CD4-positive, alpha-beta T cell treated with Interleukin-12 subunit alpha and Interleukin-12 subunit beta, for 1 hour (primary cell): ENCODE measurements at places on chromosomes 12 and 14.

DNA sequence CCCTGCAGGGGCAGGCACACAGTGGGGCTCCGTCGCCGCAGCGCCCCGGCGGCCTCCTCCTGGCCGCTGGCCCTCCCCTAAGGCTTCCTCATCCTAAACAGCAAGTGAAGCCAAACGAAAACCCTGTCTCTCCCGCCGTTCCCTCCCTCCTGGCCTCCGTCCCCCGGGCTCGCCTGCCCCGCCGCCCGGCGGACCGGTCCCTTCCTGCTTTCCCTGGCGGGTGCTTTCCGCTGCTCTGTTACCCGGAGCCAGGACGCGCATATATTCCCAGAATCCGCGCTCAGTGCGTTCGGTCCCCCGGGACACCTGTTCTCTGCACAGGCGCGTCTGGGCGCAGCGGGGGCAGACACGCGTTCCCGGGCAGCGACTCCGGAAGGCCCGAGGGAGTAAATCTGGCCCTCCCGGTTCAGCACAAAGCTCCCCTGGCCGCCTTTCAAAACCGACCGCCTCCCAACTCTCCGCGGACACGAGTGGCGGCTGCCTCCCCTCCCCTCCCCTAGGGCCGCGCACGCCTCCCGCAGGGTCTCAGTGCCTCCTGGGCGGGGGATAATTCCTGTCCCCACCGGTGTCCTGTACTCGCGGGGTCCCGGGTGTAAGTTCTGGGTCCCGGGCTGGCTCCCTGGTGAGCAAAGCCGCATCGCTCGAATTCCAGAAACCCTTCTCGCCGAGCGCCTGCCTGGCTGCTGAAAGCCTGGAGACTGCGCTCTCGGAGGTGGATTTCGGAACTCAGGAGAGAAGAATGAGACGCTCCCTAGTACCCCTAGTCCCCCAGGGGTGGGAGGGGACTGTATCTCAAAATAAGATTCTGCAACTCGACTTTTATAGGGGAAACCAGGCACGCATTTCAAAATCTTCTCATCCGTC lies 21.4 kb upstream of the CEP170B start:
- no peak for DNase-seq

- DNase-seq, result no peak
Measured at GRCh38 chr12:6052940-6053329, 71.5 kb downstream of the VWF start.

- DNase-seq, result no peak
Measured at GRCh38 chr12:24743941-24744793, 204.7 kb downstream of the BCAT1 start.

GRCh38 chr12:68559246-68559645 lies 51.5 kb upstream of the RAP1B start:
- DNase-seq, result no peak

DNA sequence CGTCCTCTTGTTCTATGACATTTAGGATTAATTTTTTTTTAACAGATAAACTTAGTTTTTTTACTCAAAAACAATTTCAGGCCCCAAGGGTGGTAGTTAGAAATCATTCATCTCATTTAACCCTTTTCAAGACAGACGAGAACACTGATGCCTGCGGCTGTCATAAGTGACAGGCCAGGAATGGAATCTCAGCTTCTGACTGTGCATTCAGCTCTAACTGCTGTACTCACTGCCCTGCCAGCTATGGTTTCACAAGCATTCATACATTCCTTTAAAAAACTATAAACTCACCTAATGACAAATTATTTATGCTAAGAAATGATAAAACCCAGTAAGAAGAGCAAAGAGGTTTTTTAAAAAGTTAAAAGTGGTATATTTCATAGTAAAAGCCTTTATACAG lies 8.8 kb downstream of the DENND5B start:
- no peak for DNase-seq

DNA sequence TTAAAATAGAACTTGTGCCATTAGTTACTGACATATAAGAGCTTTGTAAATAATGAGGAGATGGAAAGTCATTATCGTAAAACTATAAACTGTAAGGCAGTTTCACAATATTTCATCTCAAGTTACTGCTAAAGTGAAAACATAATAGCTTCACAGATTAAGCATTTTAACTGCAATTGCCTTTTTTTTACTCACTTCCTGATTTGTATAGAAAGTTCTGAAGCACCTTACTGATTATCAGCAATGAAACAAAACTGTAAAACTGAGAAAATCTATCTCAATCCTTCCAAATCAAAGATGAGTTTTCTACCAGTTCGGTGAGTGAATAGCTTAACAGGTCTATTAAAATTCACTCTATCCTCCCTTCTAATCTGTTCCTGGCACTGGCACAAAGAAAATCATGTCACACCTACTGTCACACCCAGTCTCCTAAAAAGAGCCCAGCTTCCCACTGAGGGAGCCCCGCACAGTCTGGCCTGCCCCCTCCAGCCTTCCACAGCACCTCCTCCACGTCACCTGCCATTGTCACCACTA lies 161.4 kb upstream of the ABCD2 start:
- no peak for DNase-seq

- no peak for DNase-seq
Measured at GRCh38 chr12:75836533-75836932, 195.0 kb downstream of the PHLDA1 start.

- no peak for DNase-seq
Measured at GRCh38 chr14:30725763-30726162, 103.6 kb downstream of the SCFD1 start.

DNA sequence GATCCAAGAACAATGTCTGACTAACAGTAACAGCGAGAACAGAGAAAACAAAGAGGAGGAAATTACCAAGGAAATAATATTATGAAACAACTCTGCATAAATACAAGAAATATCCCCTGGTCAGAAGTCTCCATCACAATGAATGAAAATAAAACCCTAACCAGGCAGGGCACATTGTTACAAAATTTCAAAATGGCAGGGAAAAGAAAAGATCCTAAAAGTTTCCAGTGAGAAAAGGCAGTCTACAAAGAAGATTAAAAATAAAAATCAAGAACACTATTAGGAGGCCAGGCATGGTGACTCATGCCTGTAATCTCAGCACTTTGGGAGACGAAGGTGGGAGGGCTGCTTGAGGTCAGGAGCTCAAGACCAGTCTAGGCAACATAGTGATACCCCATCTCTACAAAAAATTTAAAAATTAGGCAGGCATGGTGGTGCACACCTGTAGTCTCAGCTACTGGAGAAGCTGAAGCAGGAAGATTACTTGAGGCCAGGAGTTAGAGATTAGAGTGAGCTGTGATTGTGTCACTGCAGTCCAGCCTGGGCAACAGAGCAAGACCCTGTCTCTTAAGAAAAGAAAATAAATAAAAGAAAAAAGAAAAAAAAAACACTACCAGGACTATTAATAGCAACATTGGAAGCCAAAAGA lies 47.8 kb downstream of the FERMT2 start:
- DNase-seq, result no peak
